Endothelial cell of umbilical vein (primary cell): ENCODE measurements at places on chromosomes 2 and 18. TPM values are rescaled to one million over a fixed set of nuclear protein-coding genes. Genes with fewer than 3 reads are reported as not detected.

- DNase-seq, result no peak
Observed at GRCh38 chr18:5429681-5430080, 114.1 kb downstream of the EPB41L3 start.

DNA sequence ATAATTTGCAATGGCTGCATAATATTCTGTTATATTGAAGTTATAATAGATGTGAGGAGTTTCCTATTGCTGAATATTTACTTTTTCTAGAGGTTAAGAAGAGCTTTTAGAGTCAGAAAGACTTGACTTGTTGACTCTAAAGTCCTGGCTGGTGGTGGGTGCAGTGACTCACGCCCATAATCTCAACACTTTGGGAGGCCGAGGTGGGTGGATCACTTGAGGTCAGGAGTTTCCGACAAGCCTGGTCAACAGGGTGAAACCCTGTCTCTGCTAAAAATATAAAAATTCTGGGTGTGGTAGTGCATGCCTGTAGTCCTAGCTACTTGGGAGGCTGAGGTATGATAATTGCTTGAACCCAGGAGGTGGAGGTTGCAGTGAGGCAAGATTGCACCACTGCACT lies 33.9 kb upstream of the ATIC start:
- no peak for DNase-seq

DNA sequence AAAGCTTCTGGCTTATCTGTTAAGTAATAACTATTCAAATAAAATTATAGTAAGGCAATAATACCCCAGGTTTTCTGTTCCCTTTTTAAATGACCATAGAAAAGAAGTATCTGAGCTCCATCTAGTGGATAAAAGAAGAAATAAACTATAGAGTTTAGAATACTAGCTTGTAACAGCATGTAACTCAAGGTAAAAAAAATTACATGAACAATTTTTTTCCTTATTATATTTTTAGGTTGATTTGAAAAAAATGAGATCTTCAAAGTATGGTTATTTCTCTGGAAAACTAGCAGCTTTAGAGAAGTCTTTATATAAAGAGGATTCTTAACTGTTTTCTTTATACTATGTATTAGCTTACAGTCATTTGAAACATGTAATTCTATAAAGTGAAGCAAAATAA lies 58.1 kb downstream of the NCKAP1 start:
- DNase-seq, result peak; percentile 44

DNA sequence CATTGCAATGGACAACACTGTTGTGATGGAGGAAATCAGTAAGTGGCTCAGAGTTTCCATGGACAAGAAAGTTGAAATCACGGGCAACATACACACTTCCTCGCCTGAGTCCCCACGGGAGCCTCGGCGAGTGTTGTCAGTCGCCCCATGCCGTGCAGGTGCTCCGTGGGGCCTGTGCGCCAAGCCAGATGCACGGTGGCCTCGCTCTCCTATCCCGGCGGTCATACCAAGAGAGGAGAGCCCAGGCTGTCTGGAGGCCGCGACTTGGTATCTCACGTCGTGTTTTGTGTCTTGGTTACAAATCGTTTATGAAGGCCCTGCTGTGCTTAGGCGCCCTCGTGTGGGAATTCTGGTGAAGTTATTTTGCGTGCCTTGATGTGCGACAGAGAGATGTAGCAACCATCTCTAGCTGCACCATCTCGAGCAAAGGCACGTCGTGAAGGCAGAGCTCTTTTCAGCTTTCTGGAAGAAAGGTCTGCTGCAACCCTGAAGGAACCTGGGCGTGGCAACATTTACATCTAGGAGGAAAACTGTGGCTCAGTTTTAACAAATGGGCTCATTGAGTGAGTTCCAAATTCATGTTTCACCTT lies 21.8 kb downstream of the ATG4B start:
- peak; percentile 71 for DNase-seq

DNA sequence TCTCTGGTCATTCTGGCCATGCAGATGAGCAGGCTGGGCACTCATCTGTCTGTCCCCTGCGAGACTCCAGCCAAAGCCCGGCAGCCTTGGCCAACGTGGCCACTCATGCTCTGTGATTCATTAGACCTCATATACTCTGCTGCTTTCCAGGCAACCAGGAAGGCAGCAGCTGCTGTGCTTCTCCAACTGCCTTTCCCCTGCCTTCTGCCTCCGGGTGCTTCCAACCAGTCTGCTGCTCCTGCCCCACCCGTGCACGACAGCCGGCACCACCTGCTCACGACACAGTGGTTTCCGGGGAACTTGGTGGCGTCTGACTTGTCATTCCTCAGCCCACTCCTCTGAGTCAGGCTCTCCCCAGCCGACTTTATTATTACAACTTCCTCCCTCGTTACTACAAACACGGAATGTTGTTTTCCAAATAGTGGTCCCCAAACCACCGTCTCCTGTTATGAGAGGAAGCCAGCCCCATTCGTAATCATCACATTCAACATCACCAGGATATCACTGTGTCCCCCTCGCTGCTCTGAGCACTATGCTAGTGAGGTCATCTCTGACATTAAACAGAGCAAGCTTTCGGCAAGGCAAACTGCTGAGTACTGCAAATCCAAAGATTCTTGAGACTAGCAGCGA lies 392.4 kb downstream of the ALK start:
- DNase-seq, result no peak

DNA sequence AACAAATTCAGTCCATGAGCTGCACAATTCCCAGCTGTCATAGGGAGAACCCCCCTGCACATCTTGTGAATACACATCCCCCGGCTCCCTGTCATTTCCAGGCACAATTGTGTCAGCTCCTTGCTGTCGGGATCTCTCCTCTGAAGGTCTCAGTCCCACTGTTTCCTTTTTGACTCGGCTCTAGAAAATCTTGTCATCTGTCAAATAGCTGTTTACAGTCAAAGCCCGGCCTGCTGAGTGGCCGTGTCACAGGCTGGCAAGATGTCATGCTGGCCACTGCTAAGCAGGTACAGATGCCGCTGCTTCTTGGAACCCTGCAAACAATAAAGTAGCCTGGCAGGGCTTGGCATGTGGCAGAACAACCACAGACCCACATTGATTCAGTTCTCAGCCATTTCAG lies 61.7 kb downstream of the LYPD1 start:
- no peak for DNase-seq

DNA sequence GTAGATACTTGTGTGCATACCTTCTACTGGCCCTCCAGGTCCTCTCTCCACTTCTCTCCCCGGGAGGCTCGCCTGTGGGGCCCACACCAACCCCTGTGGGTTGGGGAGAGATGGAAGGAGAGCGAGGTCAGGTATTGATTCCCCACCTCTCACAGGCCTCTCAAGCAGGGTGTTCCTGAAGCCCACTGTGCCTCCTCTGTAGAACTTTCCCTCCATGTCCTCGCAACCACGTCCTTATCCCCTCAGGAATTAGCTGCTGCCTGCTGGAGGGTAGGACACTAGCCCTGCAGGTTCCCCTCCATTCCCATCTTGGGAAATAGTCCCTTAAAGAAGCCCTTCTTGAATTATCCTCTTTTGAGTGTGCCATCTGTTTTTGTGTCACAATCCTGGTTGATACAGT lies 38.9 kb upstream of the KLF11 start:
- no peak for DNase-seq

DNA sequence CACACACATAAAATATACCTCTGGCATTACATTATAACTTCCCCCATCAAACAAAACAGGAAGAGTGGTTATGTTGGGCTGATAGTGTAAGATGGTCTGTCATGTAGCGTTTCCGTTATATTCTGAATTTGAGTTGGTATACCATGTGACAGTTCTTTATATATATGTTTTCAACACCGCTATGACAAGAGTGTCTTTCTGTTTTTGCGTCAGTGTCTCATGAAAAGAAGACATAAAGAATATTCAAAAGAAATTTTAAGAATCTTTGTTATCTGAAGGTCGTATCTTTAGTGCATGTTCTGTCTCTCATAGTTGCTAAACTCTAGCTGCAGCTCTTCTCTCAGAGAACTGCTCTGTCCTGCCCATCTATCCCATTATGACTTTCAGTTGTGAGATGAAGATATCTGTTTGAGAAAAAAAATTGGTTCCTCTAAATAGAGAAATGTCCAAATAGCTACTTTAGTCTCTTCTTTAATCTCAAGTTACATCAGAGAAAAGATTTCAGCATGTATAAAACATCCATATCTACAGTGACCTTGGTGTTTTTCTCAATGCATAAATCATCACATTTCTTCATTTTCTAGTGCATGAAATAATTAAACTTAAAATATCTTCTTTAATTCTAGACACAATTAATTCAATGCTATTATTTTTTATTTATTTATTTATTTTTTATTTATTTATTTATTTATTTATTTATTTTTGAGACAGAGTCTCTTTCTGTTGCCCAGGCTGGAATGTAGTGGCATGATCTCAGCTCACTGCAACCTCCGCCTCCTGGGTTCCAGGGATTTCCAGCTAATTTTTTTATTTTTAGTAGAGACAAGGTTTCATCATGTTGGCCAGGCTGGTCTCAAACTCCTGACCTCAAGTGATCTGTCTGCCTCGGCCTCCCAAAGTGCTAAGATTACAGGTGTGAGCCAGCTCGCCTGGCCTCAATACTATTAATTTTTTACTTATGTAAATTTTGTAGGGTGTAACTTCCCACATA lies 24.3 kb upstream of the PSME4 start:
- no peak for DNase-seq

- peak; percentile 81 for DNase-seq
Observed at GRCh38 chr2:109098251-109098920, 30.6 kb upstream of the SH3RF3 start.

GRCh38 chr2:106995556-106995955 lies 109.6 kb upstream of the ST6GAL2 start:
- DNase-seq, result no peak

DNA sequence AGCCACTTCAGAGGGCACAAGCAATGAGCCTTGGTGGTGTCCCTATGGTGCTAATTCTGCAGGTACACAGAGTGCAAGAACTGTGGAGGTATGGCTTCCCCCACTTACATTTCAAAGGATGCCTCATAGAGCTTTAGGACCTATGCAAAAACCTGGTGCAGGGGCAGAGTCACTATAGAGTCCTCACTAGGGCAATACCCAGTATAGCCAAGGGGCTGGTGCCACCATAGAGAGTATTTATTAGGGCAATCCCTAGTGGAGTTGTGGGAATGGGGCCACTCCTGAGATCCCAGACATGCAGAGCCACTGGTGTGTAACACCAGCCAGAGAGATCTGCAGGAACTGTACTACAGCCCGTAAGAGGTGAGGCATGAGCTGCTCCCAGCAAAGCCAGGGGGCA lies 312.2 kb downstream of the SLC4A3 start:
- DNase-seq, result no peak

- DNase-seq, result no peak
Observed at GRCh38 chr2:183123959-183124221, 353 bp upstream of the NUP35 start.

DNA sequence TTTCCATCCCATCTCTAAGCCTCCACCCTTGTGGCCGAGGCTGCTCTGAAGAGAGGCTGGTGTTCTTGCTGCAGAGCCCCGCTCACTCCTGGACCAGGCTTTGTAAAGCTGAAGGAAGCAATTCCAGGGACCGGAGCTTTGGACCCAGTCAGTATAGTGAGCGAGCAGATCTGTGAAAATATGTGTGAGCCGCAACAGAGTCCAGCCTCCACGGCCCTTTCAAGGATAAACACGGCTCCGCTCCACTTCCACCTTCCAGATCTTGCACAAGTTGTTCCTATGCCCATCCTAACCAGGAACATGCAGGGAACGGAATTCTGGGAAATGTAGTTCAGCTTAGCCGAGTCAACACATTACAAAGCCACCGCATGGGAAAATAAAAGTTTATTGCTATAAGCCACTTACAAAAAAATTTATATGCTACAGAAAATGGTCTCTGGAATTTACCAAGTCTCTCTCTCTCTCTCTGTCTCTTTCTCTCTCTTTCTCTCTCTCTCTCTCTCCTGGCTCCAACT lies 151.7 kb upstream of the ZNF521 start:
- peak; percentile 85 for DNase-seq

DNA sequence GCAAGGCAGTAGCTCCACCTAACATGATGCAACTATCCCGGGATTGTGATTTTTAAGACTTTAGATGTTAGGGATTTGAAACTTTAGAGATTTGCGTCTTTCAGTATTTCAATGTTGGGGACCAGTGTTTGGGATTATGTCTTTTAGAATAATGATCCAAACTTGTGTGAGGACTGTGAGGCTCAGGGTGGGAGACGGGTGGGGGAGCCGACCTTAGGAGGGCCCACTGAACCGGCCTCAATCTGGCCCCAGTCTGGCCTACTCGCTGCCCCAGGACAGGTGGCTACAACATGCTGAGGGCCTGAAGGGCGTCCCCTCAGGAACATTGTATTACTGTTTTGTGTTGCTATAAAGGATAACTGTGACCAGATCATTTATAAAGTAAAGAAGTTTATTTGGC lies 10.7 kb downstream of the AMER3 start:
- no peak for DNase-seq

DNA sequence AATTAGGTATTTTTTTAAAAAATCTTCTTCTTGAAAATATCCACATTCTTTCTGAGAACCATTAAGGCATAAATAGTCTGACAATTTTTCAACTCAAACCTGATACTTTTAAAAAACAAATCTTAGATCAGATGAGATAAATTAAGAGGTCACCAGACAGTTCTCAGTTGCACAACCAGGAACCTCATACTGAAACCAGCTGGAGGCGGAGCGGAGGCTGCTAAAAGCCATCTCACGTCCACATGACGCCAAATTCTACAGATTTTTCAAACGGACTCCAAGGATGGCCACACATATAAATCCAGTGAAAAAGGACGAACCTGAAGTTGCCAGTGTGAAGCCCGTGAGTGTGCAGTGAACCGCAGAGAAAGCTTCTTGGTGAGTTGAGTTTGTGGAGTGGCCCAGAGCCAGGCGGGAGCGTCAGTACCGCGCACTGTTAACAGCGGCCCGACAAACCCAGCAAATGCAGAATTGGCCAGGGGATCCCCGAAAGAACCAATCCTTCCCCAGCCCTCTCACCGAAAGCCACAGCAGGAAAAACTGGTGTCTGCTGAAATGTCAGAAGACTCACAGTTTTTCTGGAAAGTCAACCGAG lies 53.1 kb upstream of the BBS5 start:
- no peak for DNase-seq

DNA sequence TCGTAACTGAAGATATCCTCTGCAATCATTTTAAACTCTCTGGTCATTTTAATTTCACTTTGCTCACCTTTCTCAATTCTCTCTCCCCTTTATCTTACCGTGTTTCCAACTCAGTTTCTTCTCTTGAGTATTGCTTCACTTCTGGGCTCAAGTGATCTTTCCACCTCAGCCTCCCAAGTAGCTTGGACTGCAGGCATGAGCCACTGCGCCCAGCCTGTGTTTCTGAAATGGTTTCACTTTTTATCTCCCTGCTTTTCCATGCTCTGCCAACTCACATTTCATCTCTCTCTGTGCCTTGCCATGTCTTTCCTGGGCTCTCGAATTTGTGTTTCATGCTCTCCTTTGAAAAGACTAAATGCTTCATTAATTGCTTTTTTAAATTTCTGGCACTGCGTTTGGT lies 30.5 kb upstream of the TMEM131 start:
- no peak for DNase-seq

Gene GALNT14
- polyA plus RNA-seq, result 0.04 and 0.29 TPM in 2 replicates

Gene SERPINB10
- polyA plus RNA-seq, result not detected in 2 replicates

Gene UGT1A4
- not detected in 2 replicates for polyA plus RNA-seq

Gene ORC2
- 2.8 and 4.2 TPM in 2 replicates for polyA plus RNA-seq

Gene WDR35
- polyA plus RNA-seq, result 2.7 and 3.6 TPM in 2 replicates

Gene OSBPL1A
- 6.1 and 6.4 TPM in 2 replicates for polyA plus RNA-seq

Gene ZNF236
- 4.5 TPM in 2 replicates for polyA plus RNA-seq
